ENCODE measurements at places on chromosomes 12 and 14. TPM values are rescaled to one million over a fixed set of nuclear protein-coding genes. Genes with fewer than 3 reads are reported as not detected.
A peak's percentile ranks its signal among the peaks of the same experiment; 100 is the strongest.

DNA sequence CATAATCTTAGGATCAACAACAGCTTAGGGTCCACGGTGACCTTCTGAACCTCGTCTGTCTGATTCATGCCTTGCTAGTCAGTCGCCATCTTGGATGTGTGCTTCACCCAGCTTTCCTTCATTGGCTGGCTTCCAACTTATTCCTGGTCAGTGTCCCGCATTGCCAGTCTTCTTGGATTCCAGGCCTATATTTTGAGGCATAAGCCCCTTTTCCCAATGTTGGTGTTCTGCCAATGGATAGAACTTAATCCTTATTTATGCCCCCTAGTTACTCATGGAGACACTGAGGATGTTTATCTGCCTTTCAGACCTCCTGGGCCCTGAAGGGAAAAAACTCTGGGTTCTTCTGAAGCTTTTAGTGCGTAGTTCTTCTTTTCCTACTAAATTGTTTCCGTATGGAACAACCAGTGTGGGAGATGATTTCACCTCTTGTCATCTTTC is 5.8 kb downstream of the JDP2 start:
- DNase-seq = no peak

GRCh38 chr14:32696325-32697091 is 242.2 kb upstream of the NPAS3 start:
- DNase-seq = no peak

DNA sequence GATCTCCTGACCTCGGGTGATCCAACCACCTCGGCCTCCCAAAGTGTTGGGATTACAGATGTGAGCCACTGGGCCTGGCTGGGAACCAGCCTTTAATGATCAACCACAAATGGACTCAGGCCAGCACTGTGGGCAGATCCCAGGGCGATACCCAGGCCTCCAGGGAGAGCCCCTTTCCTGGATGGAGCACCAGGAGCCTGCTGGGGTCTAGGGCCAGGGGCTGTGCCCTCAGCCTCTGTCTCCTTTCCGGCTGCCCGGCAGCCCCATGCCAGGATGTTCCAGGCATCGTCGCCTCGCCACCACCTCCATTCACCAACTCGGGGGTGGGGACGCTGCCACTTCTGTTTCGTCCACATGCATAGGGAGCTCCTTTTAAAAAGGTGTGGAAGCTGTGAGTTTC is 2.3 kb downstream of the ADGRD1 start:
- no peak for DNase-seq

DNA sequence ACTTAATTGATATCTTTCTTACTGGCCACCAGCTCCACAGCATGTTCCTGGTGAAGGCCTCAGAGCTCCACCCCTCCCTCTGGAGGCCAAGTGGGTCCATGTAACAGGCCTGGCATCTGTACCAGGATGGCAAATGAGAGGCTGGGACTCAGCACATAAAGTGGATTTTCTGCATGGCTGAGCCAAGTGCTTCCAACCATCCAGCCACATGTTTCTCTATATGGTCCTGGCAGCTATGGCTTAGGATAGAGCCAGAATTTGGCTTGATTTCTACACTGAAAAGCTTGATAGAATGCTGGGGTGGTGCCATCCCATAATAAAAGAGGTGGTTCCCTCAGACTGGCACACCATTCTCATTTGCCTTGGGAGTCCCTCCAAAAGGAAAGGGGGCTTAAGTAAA is 94.1 kb downstream of the PAX9 start:
- DNase-seq = no peak

MIP gene
- not detected for total RNA-seq

- no peak for DNase-seq
These were observed 1383.3 kb upstream of the TMEM132C start for GRCh38 chr12:126883697-126884096.

- no peak for DNase-seq
These were observed 9.9 kb downstream of the KRT83 start for GRCh38 chr12:52311285-52311648.

- peak; percentile 64 for DNase-seq
These were observed 15.1 kb downstream of the PPM1H start for GRCh38 chr12:62919838-62920237.

GRCh38 chr12:74431801-74432200 is 105.8 kb upstream of the ATXN7L3B start:
- DNase-seq = peak; percentile 13

DNA sequence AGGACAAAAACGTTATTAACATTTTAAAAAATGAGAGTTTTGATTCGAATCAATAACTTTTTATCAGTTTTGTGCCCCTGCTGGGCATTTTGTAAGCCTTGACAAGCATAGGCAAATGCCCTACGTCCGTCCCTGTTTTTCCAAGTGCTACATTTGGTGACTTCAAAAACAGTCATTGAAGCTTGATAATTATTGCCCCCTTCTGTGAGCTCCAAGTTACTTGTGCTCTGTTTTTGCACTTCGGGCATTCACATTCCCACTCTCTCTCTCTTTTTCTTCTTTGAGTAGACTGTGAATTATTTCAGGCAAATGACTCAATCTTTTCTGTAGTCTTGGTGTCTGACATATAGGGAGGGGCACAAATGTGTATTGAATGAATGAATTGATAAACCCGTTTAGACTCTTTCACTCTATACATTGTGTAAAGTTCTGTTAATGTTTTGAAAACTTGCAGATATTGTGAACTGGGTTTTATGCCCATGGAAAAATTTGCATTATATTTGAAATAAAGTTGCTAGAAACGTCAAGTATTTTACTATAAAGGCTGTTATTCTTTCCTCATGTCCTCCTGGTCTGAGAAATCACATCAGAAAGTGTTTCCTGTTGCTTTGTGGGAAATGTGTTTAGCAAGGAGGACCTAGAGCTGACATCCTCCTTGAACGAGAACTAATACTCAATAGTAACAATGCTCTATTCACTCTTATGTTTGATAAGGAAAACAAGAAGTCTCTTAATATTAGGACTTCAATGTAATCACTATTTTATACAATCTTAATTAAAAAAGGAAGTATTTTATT is 1.4 kb downstream of the APAF1 start:
- DNase-seq = peak; percentile 24

Data from Caki2 (cell line).